DMS153 (cell line): ENCODE measurements at places on chromosomes 4 and X.

DNA sequence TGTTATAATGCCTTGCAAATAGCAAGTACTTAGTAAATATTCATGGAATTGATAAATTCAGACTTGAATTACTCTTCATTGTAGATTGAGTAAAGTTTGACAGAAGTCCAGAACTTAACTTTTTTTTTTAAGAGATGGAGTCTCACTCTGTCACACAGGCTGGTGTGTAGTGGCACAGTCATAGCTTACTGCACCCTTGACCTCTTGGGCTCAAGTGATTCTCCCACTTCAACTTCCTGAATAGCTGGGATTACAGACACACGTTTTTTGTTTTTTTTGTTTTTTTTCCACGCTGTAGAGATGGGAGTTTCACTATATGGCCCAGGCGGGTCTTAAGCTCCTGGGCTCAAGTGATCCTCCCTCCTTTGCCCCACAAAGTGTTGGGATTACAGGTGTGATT, 32.1 kb downstream of the UBE2K start:
- no peak for DNase-seq

DNA sequence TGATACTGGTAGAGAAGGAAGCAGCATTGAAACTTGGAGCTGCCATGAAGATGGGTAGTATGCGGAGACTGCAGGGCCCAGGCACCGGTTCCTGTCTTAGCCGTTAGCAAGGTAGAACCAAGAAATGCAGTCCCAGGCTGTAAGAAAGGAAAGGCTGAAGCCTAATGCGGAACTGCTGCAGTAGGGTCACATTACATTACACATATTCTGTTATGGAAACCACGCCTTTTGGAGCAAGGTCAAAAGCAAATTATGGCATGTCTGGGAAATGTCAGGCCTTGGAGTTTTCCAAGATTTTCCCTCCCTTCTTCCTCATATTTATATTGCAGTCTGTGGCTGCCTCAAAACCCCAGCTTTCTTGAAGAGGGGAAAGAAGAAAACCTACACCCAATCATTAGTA, 204.8 kb upstream of the RASGEF1B start:
- no peak for DNase-seq

DNA sequence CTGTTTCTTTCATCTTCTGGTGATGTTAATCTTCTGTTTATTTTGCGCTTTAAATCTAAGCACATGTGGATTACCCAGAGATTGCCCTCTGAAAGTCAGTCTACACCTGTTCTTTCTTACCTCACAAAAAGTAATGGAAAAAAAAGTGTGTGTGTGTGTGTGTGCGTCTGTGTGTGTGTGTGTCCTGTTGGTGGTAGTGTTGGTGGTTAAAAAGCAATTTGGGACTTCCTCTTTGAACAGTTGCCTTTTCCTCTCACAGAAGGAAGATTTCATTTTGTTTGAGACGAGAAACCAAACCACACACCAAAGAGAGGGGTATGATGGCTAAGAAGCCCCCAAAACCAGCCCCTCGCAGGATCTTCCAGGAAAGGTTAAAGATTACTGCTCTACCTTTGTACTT, at the start of gene STAP1:
Gene STAP1 (plus strand): TSS at position 235 of the 400 bp plus-strand sequence. CDS start 83 bp downstream, at position 318.
- DNase-seq, result no peak

GRCh38 chrX:33840176-33840575, 291.9 kb downstream of the FAM47A start:
- peak; percentile 36 for DNase-seq

DNA sequence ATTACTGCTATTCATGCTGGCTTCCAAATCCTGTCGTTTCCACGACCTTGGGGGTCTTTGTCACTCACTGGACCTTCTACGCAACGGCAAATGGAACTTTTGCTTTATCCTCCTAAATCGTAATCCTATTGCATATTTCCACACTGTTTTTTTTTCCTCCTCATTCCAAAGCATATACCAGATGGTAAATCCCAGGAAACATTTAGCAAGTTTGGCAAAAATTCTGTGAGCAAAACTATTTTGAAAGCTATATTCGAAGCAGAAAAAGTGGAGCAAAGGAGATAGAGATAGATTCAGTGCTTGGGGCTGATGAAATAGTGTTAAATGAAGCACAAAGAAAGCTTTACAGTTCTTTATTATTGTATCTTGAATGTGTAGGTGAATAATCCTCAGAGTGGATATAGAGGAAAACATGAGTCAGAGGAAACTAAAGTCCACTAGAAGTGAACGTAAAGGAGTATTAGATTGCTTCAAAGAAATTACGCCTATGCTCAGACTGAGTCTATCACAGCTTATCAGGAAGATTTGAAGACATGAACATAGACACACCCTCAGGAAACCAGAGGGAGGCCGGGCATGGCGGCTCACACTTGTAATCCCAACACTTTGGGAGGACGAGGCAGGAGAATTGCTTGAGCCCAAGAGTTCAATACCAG, 50.2 kb upstream of the FAM9A start:
- no peak for DNase-seq

GRCh38 chr4:173436149-173436579, 37.2 kb upstream of the SCRG1 start:
- peak; percentile 66 for DNase-seq

DNA sequence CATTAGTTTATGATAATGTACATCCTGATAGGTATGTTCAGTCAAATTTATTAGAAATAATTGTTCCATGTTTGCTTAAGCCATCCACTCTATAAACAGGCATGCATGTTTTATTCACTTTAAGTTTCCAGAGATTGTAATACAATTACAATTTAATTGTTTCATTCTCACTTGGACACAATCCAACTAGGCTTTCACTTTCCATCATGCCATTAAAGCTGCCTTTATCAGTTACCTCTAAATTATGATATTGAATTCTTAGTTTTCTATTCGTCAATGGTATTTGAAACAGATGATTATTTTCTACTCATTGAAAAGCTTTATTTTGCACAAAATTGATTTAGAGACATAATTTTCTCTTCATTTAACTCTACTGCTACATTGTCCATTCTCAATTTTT, 1196.3 kb downstream of the RAPGEF2 start:
- DNase-seq, result no peak

DNA sequence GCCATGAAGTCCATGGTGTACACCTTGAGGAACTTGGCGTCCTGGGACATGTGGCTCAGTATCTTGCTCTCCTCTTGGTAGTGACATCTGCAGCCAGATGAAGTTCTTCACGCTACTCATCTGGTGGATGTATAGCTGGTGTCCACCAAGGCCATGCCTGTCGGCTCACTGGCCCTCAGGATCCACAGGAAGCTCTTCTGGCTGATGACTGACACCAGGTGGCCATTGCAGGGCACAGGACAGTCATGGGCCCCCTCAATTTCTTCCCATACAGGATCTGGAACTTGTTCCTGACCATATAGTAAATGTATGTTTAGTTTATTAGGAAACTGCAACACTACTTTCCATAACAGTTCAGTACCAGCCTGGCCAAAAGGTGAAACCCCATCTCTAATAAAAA, 10.3 kb upstream of the CLCN5 start:
- DNase-seq, result no peak

GRCh38 chr4:6337331-6337935, 67.8 kb downstream of the WFS1 start:
- DNase-seq, result no peak

- DNase-seq, result no peak
Observed at GRCh38 chr4:126395664-126396063, 1080.9 kb downstream of the FAT4 start.

DNA sequence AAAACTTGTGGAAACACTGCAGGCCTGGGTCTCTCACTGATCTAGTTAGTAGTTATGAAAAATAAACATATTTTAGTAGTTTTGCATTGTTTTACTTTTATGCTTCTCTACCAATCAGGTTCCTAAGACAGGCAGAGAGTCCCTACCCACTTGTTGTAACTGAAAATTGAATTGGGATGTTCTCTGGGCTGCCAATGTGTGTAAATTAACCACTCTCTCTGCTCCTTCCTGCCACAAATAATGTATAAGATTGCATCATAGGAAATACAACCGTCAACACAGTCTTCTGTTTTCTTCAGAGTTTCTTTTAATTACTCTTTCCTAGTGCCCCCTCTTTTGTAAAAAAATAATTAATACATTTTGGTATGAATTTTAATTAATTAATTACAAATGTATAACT, 677.3 kb downstream of the FSTL5 start:
- no peak for DNase-seq

GRCh38 chr4:151807220-151807619, 46.4 kb upstream of the GATB start:
- DNase-seq, result no peak

DNA sequence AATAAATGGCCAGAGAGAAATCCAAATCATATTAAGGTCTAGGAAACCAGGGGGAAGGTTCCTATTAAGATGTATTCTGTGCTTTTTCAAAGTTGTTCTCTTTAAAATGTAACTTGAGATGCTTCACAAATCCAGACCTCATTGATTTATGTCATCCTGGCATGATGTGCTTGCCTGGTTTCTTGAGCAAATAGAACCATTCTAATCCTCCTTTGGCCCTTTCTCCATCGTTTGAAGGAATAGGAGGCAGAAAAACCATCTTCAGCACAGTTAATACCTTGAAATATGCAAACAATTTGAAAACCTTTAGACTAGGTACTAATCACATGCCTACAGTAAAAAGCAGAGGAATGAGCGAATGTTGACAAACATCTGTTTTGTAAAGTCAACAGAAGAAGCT, 202.2 kb upstream of the CXorf66 start:
- DNase-seq, result no peak

DNA sequence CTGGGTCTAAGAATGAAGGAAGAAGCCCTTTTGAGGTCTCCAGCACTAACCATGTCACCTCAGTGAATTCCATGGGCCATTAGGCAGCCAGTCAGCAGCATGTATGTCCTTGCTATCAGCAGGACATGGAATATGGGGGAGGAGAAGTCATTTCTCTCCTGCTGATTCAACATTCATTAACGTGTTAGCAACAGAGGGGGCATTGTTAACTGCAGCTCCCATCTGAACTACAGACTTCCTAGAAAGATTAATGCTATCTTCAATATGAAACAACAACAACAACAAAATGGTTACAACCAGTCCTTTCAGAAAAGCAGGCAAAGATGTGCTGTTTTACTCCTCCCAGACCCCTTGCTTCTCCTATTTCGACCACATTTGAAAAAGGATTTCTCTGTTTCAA, 120.4 kb upstream of the SLC34A2 start:
- DNase-seq, result no peak

GRCh38 chr4:42554072-42554471, 102.8 kb downstream of the ATP8A1 start:
- no peak for DNase-seq

GRCh38 chrX:104183685-104184084, 17.4 kb downstream of the FAM199X start:
- no peak for DNase-seq

GRCh38 chr4:4627111-4627510, 85.3 kb upstream of the STX18 start:
- DNase-seq, result no peak

- no peak for DNase-seq
Observed at GRCh38 chr4:25401066-25401465, 24.0 kb downstream of the ANAPC4 start.

DNA sequence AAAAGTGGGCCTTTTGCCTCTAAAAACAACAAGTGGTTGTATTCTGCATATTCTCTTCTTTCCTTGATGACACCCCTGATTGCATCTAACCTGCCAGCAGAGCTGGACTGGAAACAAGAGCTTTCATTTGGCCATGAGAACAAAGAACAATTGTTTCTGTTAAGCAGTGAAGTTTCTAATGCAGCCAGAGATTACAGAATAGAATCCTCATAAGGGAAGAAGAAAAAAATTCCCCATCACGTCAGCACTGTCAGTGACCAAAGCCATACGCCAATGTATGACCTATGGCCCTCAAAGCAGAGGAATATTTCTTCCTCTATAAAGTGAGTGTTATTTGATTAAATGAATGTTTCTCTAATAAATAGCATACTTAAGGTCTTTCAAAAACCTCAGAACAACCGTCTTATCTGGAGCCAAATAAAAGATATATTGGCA, 529.1 kb upstream of the INTU start:
- DNase-seq, result no peak

DNA sequence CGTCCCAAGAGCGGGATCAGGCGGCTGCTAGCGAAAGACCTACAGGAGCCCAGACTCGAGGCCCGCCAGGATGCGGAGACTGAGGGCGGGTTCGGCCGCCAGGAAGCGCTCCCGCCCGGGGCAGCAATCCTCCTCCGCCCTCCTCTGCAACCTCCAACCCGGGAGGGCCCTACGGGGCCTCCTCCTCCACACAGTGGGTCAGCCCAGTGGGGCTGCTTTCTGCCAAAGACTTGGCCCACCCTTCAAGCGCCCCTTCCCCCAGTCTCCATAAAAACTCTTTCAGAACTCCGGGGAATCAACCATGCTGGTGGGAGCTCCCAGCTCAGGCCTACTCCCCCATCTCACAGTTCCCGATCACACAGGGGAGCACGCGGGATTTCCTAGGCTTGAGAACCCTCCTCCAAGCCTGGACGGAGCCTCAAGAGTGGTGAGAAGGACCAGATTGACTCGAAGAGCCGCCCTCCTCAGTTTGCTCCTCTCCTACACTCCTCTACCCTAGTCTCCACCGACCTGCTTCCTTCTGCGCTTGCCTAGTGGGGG, 77.5 kb downstream of the RLIM start:
- no peak for DNase-seq

- DNase-seq, result peak; percentile 40
Observed at GRCh38 chr4:82900066-82900410, 497 bp upstream of the THAP9 start.

DNA sequence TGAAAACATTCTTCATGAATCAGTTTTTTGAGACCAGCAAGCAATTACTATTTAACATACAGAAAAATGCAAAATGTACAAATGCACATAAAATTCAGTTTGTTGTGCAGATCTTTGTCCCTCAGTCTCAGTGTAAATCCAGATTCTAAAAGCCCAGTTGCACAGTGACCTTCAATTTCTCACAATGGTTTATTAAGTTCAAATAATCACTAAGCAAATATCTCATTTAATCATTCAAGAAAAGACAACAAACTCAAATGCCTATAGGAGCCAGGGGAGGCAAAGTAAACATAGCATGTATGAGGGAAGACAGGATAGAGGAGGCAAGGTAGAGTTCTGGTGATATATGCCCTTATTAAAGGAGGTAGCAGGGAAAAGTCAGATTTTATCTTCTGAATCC, 82.8 kb downstream of the PPP3CA start:
- no peak for DNase-seq

GRCh38 chr4:69831646-69832325, 28.2 kb downstream of the SULT1E1 start:
- DNase-seq, result no peak
